DMS79 treated with DMSO at 0.1 percent for 48 hours (cell line): ENCODE measurements at places on chromosomes 16 and 17.

- DNase-seq = no peak
Measured at GRCh38 chr17:7486181-7486580, 2.0 kb downstream of the POLR2A start.

- DNase-seq = no peak
Measured at GRCh38 chr16:85078226-85078625, 34.0 kb downstream of the CIBAR2 start.

DNA sequence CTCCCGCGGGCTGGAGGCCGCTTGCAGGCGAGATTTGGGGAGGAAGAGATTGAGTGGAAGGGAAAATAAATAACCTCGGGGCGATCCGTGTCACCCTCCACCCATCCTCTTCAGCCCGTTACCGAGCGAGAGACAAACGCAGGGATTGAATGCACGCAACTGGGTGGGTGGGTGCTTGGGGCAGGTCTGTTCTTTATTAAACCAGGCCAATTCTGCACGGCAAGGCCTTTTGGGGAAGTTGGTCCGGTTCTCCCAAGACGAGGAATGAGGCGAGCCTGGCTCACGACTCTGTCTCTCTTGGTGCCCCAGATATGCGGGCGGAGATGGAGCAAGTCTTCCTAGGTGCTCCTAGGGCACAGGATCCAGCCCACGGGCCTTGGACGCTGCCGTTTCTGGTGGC is 396 bp upstream of the HOXB7 start:
- DNase-seq = peak; percentile 60

DNA sequence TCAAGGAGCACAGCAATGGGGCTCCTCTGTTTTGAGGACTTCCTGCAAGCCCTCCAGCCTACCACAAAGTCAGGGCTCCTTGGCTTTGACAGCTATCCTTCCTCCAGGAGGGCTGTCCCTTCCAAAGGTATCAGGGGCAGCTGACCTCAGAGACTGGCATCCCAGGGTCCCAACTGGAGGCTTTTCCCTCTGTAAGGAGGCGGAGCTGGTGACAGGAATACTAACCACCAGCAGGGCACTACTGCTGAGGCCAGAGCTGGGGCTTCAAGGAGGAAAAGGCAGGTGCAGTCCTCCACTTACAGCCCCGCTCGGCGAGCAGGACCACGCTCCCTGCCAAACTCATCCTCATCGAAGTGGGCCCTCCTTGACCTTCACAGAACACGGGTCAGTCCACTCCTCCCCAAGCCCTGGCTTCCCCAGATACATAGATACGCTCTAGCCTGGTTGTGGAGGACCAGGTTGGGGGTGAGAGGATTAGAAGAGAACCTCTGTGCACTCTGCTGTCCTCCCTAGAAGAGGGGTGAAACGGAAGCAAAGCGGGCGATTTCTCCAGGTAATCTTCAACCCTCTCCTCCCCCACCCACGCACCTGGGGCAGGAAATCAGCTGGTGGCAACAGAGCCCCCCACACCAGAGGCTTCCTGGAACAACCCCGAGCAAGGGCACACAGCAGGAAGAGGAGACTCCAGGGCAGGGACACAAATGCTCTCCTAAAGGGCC is 20.5 kb downstream of the ST3GAL2 start:
- DNase-seq = no peak

- no peak for DNase-seq
Measured at GRCh38 chr17:4645642-4646041, 4.2 kb upstream of the ALOX15 start.
